ENCODE measurements at places on chromosomes 5 and 9.

- no peak for DNase-seq
Measured at GRCh38 chr5:177382423-177383029, 1.7 kb upstream of the SLC34A1 start.

DNA sequence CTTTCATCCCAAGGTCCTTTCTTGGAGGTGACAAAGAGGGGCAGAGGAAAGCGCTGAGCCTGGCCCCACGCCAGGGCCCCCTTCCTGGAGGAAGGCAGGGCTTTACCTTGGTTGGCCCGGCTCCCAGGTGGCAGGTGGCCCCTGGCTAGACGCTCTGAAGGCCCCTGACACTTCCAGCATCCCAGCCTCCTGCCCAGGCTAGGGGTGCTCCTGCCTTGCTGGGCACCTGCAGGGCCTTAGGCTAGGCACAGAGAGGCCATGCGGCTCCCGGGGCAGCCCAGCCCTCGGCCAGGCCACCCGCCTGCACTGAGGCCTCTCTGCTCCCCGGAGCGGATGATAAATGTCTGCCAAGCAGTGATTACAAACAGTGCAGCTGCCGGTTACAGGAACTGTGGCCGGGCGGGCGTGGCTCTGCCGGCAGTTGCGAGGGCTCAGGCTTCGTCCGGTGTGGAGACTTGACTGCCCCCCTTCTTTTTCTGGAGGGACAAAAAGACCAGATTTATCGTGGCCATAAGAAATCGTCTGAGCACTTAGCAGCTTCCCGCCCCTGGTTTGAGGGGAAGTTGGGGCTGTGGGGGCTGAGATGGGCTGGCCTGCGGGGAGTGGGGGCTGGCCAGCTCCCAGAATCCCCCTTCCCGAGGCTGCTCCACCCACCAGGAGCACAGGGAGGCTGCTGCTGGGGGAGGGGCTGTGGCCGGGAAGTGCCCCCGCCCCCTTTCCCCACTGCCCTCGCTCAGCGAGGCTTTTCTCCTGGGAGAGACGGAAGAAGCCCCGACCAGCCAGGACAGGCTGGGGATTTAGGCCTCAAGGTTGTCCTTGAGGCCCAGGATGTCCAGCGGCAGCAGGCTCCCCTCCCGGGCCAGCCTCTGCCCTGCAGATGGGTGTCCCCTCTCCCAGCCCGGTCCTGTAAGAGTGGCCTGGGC lies 31.6 kb upstream of the UBAC1 start:
- DNase-seq, result peak; percentile 13

DNA sequence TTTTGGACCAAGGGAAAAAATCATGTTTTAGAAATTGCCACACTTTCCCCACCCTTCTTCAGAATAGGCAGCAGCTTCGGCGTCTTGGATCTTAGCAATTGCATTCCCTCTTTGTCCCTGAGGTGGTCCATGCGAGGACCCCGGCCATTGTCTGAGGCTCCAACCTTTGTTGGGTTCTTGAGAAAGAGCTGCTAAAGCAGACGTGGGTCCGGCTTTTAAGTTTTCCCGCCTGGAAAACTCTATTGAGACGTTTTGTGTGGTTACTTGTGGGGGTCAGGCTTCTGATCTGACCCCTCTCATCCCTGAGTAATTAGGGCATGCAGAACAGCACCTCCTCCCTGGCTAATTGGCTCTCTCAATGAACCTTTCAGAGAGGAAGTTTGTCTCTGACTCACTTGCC lies 509.6 kb upstream of the TNC start:
- no peak for DNase-seq

- DNase-seq, result no peak
Measured at GRCh38 chr9:94577036-94577435, 16.6 kb downstream of the FBP2 start.

GRCh38 chr5:74640954-74641734 lies 616 bp upstream of the ENC1 start:
- no peak for DNase-seq

DNA sequence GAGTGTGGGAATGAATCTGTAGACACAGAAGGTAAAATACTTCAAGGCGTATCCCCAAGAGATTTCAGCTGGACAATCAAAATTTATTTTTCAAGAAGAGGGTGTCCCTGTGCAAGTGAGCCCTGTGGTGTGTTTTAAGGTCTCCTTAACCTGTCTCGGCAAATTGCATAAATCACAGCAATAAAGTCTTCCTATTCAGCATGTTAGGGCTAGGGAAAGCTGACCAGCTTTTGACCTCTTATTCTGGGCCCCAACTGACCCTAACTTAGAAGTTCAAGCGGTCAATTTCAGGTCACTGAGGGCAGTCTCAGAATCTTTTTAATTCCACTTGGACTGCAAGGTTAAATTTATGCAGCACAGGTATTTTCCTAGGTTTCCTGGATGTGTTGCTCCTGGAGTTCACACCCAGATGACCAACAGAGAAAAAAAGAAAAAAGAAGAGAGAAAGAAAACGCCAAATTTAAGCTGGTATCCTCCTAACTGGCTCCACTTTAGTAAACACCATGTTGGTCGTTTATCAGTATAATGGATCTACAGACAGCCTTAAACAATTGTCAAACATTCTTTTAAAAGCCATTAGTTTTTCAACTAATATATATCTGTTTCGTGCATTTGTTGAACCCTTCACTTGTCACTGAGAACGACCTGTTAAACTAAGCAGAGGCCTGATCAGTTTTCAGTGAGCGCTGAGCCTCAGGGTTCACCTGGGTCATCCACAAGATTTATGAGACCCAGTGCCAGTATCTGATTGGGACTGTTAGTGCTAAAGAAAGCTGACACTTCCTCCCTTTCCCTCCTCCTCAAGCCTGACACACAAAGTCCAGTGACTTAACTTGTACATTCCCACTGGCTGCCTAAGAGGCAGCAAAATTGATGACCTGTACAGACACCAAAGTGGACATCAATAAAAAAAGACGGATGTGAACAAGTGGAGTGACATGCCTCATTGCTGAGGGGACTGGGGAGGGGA lies 546.1 kb downstream of the NR2F1-AS1 start:
- DNase-seq, result no peak

DNA sequence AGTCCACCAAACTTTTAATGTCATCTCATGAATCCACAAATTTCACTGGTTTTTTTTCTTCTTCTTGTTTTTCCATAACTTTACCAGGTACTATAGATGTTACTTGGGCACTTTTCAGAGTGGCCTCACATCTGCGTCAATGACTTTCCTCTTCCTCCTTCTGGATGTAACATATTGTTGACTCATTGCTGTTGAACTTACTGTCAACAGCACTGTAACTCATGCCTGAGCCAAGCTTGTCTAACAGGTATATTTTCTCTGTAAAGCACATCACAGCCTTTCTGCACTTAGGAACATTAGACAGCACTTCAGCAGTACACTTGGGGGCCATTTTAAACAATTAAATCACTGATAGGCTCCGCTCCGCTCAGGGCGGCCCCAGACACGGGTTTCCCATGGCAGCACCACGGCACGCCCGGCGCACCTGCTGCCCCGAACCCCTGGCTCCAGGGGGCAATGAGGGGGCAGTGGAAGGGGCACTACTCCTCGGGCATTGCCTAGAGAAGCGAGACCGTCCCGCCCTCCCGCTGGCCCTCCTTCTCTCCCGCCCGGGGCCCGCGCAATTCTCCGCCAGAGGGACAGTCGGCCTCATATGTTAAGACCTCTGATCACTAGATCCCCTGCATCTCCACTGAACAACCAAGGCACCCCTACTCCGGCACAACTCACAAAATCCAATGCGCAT lies 41.9 kb upstream of the SPATA31C2 start:
- DNase-seq, result no peak

DNA sequence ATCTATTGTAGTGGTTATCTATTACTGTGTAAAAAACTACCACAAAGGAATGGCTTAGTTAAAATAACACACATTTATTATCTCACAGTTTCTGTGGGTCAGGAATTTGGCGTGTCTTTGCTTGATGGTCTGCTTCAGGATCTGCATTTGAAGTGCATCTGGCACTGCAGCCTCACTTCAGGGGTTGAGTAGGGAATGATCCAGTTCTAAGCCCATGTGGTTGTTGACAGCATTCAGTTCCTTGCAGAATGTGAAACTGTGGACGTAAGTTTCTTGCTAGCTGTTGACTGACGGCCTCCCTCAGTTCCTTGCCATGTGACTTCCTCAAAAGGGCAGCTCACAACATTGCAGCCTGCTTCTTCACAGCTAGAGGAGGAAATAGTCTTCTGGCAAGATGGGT lies 2.1 kb upstream of the OGN start:
- peak; percentile 32 for DNase-seq

DNA sequence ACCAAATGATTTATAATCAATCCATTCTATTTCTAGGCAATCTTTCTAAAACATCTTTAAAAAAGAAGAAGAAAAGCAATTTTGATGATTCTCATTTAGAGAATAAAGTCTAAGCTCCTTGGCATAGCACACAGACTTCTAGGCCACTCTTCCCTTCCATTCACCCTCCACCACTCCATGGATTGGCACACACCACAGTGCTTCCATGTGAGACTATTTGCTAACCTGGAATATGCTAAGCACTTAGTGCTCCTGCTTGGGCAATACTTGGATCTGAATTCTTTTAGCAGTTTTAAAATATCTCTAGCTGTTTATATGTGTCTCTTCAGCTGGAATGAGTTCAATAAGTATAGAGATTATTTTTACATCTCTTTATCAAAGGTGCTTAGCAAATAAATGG lies 177.6 kb upstream of the FBXL7 start:
- no peak for DNase-seq

DNA sequence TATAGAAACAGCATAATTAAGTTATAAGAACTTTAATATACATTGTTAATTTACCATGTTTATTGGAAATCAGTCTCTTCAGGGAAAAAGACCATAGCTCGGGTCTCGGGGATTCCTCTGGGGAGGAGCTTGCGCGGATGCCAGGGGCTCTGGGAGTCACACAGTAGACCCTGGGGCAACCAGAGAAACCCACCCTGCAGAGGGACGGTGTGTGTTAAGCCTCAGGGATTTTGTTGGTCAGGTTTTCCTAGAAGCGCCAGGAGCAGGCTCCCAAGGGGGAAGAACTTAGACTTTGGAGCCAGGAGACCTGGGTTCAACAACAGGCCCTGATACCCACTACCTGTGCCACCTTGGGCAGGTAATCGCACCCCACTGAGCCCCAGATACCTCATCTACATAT lies 297.9 kb downstream of the MED10 start:
- no peak for DNase-seq

GRCh38 chr5:40025586-40025985 lies 600.8 kb upstream of the DAB2 start:
- no peak for DNase-seq

GRCh38 chr5:56343988-56344387 lies 110.9 kb upstream of the ANKRD55 start:
- no peak for DNase-seq
